ENCODE measurements at places on chromosomes 4 and X. TPM values are rescaled to one million over a fixed set of nuclear protein-coding genes. Genes with fewer than 3 reads are reported as not detected.
A peak's percentile ranks its signal among the peaks of the same experiment; 100 is the strongest.

DNA sequence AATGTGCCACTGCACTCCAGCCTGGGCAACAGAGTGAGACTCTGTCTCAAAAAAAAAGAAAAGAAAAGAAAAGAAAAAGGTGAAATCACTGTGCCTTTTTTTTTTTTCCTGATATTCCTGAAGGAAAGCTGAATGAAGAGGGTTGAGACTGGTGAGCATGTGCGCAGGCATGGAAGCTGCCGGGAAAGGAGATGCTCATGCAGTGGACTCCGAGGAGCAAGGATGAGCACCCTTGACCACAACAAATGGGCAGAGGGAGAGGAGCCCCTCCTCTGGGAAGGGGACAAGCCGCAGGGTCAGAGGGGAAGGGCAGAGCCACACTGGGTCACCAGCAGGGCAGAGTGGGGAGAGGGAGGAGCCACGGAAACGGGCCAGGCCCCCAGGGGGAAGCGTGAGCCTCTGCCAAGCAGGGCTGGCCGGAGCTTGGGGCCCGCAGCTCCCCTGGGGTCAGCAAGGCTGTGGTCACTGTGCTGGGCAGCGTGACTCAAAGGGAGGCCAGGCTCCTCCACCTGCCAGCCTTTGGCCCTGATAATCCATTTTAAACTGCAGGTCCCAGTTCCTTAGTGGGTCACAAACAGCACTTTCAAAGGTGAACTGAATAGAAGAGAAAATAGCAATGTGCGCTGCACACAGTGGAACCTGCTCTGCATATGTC is 79.8 kb downstream of the NAT8L start:
- no peak for DNase-seq

- no peak for DNase-seq
Measured at GRCh38 chrX:120224388-120224787, 26.2 kb upstream of the ZBTB33 start.

DNA sequence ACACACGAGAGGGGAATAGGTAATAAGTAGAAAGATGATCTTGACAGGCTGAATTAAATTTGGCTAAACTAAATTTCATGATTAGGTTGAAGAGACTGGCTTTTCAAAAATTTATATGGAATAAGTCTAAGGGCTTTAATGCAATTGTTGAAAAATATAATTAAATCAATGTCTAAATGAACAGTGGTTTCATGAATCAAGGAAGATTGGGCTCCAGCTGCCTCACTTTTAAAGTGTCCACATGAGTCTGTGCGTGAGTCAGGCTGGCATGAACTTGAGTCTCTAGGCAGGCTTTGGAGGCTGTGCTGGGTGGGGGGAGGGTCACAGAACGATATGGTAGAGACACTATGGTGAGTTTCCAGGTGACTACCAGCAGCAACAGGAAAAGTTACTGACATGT is 111.9 kb downstream of the SORBS2 start:
- no peak for DNase-seq

DNA sequence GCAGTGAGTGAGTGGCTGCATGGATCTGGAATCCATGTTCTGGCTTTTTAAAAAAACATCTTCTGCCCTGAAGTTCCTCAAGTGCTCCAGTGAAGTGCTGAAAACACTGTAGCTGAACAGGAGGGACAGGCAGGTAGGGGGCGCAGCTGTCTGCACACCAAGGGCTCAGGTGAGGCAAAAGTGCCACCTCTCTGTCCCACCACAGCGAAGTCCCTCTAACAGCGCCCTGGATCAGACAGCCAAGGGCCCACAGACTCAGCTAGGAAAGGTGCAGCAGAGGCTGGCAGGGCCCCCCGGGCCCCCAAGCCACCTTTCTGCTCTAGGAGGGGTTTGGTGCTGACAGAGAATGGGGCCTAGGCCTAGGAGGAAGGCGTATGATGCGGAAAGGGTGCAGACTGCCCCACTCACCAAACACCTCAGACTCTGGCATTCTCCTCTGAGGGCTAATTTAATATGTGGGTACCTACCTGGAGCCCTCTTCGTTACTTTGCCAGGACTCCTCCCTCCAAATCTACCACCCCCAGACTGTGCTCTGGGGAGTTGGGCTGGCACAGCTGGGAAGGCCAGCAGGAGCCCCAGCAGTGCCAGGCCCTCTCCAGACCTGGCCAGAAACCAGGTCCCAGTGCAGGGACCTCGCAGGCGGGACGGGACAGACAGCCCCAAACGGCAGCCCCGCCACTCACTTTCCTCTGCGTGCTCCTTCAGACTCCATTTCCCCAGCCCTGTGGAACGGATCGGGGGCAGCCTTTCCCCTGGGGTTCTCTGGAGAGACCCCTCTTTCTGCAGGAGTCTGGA is 73.7 kb downstream of the ENPP6 start:
- peak; percentile 52 for DNase-seq

GRCh38 chrX:39871648-39872047 is 226.1 kb downstream of the BCOR start:
- no peak for DNase-seq

DNA sequence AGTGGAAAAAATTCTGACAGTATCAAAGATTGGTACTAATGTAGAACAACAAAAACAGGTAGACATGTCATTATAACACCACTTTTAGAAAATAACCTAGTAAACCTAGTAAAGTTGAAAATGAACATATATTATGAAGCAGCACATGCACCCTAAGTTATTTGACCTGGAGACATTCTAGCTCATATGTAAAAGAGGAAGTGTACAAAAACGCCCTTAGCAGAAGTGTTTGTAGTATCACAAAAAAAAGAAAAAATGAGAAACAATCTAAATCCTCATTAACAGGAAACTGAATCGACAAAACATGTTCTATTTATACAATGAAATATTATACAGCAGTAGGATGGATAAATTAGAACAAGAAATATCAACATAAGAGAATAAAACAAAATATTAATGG is 318.9 kb upstream of the PPP1R2C start:
- no peak for DNase-seq

GRCh38 chr4:47065051-47065481 is 33.7 kb downstream of the GABRB1 start:
- no peak for DNase-seq

- no peak for DNase-seq
Measured at GRCh38 chrX:107712231-107713202, 63.1 kb downstream of the TSC22D3 start.

GRCh38 chr4:184937030-184937710 is 81.1 kb upstream of the HELT start:
- DNase-seq: no peak

GRCh38 chr4:94507281-94507680 is 55.5 kb downstream of the PDLIM5 start:
- no peak for DNase-seq

DNA sequence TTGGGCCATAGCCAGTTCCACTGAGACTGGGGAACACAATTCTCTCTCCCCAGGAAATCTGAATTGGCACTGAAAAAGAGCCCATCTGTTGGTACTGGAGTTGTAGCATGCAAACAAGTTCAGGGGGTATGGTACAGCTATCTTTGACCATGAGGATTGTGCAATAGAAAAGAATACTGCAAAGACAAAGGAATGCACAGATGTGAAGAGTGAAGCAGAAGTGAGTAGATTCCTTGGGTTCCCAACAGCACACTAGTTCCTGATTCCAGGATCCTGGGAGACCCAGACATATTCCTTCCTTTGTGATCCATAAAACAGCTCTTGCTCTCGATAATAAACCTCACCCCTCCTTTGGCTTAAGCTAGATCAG is 43.3 kb upstream of the CTAG2 start:
- DNase-seq: no peak

DNA sequence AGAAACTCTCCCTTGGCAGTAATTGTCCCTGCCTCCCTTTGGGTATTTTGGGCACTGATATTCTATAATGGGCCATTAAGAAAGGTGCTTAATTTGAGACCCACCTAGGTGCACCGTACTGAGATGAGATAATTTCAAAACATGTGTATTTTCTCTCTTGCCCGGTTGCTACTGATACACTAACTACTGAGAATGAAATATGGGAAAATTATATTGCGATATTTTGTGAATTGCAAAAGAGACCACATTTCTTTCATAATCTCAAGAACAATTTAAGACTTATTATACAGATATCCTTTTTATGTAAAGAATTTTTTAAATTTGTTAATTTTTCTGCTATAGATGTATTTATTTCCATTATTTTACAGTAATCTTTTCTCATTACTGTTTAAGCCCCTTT is 284.9 kb downstream of the ADGRL3 start:
- no peak for DNase-seq

GRCh38 chr4:65152205-65152604 is 518.1 kb downstream of the EPHA5 start:
- no peak for DNase-seq

Gene BMPR1B
- total RNA-seq: 1.4 TPM

Gene GABRE
- 28.0 TPM for total RNA-seq

Gene MAGEA11
- total RNA-seq: not detected

Gene RHOXF1
- total RNA-seq: not detected

Gene SCD5
- total RNA-seq: 4.9 TPM

Gene GC
- 0.24 TPM for total RNA-seq

Gene ARAP2
- total RNA-seq: 2.4 TPM

Gene SATL1
- not detected for total RNA-seq
